ENCODE measurements at places on chromosomes 4 and X. TPM values are rescaled to one million over a fixed set of nuclear protein-coding genes. Genes with fewer than 3 reads are reported as not detected.
A peak's percentile ranks its signal among the peaks of the same experiment; 100 is the strongest.

Gene ATP1B4
- 0.42 TPM for total RNA-seq

Gene BEX2
- 18.6 TPM for total RNA-seq

Gene GNRHR
- total RNA-seq: not detected

Gene CD38
- 5.7 TPM for total RNA-seq

GRCh38 chr4:82561786-82562563 is at the start of gene TMEM150C:
Gene TMEM150C, minus strand, starts transcription at chr4:82561988. Its CDS starts 57,331 bp downstream, at chr4:82504657.
- DNase-seq: peak; percentile 53

DNA sequence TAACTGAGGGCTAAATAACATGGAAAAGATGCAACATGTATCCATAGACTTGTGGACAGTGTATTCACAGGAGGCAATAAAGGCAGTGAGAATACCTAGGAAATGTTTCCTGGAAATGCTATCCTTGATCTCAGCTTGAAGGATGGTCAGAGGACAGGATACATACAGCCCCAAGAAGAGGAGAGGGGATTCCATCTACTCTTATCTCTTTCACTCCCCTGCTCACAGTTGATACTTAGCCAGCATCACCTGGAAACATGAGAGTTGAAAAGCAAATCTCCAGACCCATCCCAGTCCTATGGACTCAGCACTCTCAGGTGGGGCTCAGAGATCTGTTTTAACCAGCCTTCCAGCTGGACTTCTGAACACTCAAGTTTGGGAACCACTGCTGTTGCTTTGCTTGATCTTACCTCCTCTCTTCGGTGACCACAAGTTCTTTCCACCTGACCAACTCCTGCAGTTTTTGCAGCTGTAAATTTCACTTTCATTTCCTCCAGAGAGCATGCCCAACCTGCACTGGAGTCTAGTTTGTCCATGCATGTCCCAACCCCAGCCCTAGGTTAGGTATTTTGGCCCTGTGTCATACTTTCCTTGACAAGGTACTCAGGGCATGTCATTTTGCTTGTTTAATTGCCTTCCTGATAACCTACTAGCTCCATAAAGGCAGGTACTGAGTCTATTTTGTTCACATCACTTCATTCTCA is 10.4 kb downstream of the RELL1 start:
- DNase-seq: no peak

DNA sequence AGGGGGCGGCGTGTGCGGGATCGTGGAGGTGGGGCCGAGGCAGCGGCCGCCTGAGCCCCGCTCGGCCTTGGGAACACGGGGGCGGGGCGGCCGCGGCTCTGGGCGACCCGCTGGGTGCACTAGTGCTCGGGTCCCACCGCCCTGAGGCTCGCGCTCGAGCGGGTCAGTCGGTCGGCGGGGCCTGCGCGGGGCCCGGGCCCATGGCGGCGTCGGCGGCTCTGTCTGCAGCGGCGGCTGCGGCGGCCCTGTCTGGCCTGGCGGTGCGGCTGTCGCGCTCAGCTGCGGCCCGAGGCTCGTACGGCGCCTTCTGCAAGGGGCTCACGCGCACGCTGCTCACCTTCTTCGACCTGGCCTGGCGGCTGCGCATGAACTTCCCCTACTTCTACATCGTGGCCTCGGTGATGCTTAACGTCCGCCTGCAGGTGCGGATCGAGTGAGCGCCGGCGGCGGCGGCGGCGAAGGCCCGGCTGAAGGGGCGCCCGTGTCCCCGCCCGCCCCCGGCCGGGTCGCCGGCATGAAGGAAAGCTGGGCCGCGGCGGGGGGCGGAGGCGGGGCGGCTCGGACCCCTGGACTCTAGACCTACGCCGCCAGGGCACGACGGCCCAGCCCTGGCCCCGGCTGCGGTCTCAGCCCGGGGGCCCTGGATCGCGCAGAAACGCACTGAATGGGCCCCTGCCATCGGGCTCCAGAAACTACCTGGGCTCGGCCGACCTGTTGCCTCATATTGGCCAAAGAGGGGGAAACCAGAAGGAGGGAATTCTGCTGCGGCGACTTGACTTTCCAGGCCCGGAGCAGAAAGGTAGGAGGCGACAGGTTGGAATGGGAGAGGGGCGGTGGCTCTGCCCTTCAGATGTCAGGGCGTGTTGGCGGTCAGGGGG is at the start of gene SMIM10L2A:
SMIM10L2A (plus strand) TSS at position 13 of the 878 bp plus-strand sequence; CDS start at position 201, 188 bp downstream.
- no peak for DNase-seq

GRCh38 chr4:143212566-143212965 is 27.8 kb downstream of the USP38 start:
- DNase-seq: no peak

DNA sequence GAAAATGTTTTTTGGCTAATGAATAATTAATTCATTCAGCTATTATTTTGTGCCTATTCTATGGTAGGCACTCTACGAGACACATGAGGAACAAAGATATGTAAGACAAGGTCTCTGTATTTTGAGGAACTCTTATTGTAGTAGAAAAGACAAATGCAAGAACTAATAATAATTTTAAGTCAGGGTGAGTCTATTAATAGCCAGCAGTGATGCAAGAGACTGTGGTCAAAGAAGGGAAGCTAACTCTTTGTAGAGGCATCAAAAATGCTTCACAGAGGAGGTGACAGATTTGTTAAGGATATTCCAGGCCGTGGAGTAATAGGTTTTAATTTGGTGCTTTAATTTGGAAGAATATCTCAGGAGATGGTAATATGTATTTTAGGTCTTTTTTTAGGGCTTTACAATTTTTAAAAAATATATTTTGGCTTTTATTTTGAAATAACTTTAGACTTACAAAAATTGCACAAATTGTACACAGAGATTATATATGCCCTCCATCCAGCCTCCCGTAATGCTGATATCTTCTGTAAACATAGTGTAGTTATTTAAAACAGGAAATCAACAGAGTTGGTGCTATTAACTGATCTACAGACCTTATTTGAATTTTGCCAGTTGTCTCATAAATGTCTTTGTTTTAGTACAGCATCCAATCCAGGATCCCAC is 48.1 kb downstream of the DCLK2 start:
- no peak for DNase-seq

DNA sequence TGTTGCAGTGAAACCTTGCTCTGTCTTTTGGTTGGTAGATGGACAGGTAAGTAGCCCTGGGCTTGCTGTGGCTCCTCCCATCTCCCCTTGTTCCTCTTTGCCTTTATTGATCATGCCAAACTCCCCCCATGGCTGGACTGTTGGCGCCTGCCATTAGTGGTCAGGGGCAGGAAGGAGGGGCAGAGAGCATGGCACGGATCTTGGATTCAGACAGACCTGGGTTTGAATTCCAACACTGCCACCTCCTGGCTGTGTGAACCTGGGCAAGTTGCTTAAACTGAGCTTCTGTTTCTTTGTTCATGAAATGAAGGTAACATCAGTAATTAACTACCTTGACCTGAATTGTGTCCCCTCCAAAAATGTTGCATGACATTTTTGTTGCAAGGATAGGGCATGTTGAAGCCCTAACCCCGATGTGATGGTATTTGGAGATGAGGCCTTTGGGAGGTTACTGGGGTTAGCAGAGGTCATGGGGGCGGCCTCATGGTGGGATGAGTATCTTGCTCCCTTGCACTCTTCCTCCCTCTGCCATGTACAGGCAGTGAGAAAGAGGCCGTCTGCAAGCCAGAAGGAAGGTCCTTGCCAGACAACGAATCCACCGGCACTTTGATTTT is 6.0 kb downstream of the SLC2A9 start:
- DNase-seq: no peak

GRCh38 chrX:104098151-104098808 is 14.0 kb upstream of the ZCCHC18 start:
- DNase-seq: peak; percentile 38

DNA sequence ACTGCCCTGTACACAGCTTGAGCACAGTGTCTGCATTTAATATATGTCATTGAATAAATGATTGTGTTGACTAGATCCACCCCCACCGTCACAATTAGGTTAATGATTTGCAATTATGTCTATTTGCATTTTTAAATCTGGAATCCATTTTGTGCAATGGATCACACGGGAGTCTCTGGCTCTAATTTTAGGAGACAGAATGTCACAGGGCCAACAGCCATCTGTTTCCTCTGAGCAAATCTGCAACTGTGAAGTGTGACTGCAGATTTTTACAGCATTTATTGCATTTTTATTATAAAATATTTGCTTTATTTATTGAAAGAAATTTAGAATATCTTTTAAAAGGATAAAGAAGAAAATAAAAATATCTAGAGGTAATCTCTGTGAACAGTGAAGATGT is 316.8 kb downstream of the HS3ST1 start:
- DNase-seq: no peak

DNA sequence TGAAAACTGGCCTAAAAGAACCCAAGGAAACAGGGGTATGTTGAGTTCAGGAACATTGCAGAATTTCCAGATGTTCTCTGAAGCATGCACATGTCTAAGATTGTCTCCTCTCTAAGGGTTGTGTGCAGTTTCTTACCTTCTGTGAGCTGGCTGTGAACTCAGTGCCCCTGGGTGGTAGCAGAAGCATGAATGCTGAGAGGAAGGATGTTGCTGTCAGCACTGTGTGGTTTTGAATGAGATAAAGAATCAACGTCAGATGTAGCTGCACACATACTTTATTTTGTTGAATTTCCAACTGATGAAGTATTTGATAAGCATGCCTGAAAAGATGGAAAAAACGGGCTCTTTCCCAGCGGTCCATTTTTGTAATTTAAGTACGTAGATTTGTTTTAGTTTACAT is 23.8 kb upstream of the CD38 start:
- DNase-seq: no peak

- no peak for DNase-seq
These were observed 60.4 kb upstream of the TAF9B start for GRCh38 chrX:78199851-78200250.

DNA sequence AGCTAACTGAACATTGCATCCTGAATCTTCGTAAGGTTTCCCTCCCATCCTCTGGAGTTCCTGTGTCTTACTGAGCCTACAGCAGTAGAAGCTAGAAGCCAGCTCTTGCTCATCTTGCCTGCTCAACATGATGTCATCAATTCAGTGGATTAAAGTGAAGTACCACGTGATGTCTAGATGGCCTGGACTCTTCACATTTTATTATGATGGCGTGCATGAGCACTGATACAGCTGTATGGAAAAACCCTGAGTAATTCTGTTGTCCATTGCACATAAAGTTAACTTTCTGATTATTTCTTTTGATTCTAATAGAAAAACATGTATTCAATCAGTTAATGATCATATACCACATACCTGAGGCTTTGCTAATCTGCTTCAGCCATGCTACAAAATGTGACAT is 2387.7 kb upstream of the TENM3 start:
- DNase-seq: no peak

GRCh38 chr4:127781300-127782024 is 660 bp upstream of the HSPA4L start:
- peak; percentile 75 for DNase-seq

- no peak for DNase-seq
These were observed 17.8 kb upstream of the RNF4 start for GRCh38 chr4:2451036-2451520.

DNA sequence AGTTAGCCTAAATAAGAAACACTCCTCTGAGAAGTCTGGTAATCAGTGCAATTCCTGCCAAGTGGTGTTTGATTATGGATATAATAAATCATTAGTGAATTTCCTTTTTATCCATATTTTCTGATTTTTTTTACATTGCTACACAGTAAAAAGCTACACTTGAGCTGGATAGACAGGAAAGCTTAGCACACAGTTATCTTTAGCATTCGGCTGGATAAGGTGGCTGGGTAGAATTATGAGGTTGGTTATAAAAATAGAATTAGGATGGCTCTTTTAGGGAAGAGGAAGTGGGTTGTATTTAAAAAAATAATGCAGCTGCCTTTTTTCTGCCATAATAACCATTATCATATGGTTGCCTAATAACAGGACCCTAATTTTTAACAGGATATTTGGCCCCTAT is 460.6 kb downstream of the NAF1 start:
- DNase-seq: no peak

GRCh38 chrX:143754183-143754582 is 33.6 kb upstream of the SPANXN2 start:
- DNase-seq: no peak

GRCh38 chrX:153477901-153478300 is 7.5 kb upstream of the HAUS7 start:
- no peak for DNase-seq

GRCh38 chrX:118751950-118752783 is 24.8 kb downstream of the IL13RA1 start:
- DNase-seq: no peak

DNA sequence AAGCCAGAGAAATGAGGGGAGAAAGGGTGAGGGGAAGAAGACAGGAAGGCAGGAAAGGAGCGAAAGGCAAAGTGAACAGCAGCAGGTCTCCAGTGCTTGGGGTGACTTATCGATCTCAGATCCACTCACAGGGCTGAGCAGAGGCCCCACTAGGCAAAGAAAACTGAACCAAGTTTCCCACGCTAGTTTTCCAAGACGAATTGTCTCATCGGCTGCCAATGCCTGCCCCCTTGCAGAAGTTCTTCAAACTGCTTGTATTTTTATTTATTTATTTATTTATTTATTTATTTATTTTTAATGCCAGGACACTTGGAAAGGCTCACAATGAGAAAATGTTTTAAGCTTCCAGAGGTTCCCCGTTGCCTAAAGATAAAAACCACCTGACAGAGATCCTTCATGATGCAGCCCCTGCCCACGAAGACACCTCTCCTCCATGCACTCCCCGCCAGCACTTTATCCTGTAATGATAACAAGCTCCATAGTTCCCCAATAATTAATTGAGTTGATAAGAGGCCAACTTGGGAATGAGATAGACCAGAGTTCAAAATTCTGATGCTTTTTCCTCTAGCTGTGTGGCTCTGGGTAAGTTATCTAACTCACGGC is 43.2 kb downstream of the QDPR start:
- no peak for DNase-seq

DNA sequence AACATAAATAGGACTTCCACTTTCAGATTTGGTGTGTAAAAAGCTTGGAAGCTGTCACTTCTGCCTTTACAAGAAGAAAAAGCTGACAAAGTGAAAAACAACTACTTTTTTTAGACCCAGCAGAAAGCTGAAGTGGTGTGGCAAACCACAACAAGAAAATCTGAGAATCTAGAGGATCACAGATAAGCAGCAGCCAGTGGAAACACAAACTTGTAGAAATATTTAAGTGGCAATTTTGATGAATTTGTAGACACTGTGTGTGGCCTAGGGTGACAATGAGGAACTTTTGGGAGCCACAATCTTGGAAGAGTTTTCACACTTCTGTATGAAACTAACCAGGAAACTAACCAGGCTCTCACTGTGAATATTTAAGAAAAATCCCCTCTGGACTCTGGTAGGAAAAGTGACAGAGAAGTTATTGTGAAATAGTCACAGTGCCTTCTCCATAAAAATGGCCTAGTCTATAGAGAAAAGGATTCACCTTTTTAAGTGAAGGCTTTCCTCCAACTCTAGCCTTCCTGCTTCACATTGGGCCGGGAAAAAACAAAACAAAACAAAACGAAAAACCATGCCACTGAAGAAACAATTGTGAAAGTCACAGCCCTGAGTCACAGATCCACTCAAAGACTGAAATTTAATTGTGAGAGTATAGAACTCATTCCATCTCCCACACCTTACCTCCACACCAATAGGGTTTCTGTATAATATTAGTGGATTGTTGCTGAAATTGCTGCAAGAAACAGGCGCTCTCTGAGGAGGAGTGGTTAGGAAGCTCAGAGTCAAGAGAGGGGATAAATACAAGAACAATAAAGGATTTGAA is 26.7 kb upstream of the GUCY1A1 start:
- no peak for DNase-seq

- no peak for DNase-seq
These were observed 278.9 kb upstream of the MAGEC2 start for GRCh38 chrX:142483965-142484364.
